ENCODE measurements at places on chromosomes 7 and 10.

DNA sequence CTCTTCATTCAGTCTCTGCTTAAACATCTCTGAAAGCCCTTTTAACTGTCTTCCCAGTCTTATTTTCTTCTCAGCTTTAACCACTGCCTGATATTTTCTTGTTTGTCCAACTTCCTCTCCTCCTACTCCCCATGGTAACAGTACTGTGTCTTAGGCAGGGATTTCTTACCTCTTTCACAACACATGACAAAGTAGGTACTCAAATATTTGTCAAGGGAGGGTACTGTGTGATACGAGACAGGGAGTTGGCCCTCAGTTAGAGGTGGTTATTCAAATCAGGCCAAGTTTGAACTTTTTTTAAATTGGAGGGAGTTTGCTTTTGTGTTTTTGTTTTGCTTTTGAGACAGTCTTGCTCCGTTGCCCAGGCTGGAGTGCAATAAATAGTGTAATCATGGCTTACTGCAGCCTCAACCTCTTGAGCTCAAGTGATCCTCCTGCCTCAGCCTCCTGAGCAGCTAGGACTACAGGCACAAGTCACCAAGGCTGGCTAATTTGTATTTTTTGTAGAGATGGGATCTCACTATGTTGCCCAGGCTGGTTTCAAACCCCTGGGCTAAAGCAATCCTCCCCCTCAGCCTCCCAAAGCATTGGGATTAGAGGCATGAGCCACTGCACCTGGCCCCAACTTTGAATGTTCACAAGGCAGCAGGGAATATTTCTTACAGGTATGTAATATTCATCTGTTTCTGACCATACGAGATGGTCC, 2.5 kb upstream of the KPNA7 start:
- DNase-seq, result no peak

GRCh38 chr10:45372251-45372951, 1.6 kb upstream of the ALOX5 start:
- no peak for DNase-seq

DNA sequence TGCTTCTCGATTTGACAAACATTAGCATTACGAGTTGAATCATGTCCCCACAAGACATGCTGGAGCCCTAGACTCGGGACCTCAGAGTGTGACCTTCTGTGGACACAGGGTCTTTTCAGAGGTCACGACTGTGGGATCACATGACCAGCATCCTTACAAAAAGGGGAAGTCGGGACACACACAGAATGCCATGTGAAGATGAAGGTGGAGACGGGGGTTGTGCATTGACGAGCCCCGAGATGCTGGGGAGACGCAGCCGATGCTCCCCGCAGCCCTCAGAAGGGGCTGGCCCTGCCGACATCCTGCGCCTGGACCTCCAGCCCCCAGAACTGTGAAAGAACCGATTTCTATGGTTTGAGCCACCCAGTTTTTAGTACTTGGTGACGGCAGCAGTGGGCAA, 7.5 kb downstream of the ZFAND2A start:
- no peak for DNase-seq

GRCh38 chr7:21580073-21580521, 37.3 kb downstream of the DNAH11 start:
- no peak for DNase-seq

DNA sequence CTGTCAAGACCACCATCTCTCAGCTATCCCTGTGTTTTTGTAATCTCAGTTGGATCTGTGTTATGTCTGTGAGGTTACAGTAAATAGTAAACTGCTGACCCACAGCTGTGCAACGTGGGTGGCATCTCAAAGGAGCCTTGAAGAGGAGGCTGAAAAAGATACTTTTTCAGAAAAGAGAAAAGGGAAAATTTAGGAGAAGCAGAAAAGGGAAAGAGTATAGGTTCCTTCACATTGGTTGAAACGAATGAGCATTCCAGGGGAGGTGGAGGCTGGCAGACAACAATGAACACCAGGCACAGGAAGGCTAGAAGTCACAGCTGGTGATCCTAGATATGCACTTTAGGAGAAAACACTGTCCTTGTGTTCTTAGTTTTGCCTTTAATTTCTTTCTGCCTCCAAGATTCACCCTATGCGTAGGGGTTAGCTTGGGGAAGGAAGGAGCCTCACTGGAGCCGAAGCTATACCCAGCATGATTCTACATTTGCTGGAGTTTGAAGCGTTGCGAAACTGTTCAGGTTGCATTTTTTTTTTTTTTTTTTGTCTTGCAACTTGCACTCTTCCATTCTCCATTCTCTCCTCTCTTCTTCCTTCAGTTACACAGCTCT, 18.3 kb downstream of the CPED1 start:
- no peak for DNase-seq

- no peak for DNase-seq
Observed at GRCh38 chr10:75859141-75859540, 427.7 kb downstream of the LRMDA start.

- no peak for DNase-seq
Observed at GRCh38 chr7:16260236-16260728, 161.1 kb downstream of the CRPPA start.

GRCh38 chr10:45386657-45387056, 12.6 kb downstream of the ALOX5 start:
- DNase-seq, result no peak

GRCh38 chr7:22422831-22423615, 66.1 kb upstream of the RAPGEF5 start:
- DNase-seq, result no peak

DNA sequence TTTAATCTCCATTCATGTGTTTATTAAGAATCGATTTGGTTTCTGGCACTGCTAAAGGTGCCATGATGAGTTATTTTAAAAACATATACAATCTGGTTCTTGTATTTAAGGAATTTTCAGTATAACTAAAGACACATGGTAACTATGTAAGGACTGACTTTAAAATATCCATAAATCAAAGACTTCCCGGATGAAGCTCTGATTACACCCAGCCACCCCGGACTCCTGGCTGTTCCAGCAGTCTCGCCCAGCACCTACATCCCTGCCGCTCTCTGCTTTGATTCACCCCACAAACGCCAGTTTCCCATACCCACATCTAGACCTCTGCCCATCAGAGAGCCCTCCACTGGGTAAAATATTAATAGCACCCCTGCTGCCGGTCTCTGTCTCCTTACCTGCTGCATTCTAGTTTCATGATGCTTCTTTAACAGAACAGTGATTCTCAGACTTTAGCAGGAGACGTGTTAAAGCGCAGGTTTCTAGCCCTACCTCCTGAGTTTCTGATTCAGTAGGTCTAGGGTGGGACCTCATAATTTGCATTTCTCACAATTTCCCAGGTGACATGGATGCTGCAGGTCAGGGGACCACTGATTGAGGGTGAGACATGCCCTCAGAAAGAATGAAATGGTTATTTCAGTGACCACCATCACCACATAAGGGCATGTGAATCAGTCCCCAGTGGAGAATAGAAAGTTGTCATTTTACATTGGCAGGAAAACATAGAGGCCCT, 185.7 kb downstream of the KIAA1217 start:
- DNase-seq, result no peak

- DNase-seq, result no peak
Observed at GRCh38 chr10:103921248-103921647, 3.3 kb upstream of the STN1 start.

DNA sequence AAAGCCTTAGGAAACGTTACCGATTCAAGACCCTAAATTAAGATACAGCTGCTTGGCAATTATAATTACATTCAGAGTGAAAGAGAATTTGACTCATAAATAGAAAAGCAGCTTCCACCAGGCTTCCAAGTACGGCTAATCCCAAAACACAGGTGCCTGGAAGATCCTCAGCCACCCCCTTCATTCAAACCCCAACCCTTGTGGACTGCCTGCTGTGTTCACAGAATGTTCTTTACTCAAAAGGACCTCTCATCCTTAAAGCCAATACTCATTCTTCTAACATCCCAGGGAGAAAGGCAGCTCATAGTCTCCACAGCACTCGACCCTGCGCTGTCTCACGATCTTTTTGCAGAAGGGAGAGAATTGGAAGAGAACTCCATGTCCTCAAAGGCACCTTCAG, 32.9 kb downstream of the RNF32 start:
- no peak for DNase-seq

DNA sequence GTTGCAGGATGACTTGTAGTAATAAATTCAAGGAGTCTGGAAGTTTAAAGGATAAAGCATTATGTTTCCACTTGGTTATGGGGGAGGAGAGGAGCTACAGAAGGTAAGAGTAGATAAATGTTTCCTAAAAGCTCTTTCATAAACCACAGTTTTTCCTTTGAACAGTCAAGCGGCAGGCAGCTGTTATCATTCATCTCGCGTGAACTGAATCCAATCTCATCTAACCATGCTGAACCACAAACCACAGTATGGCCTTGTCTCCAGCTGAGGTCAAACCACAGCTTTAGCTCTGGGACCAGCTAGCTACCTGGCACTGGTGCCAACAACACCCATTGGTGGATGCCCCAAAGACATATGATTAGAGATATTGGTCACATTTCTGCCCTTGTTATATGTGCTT, 63.3 kb downstream of the NOC3L start:
- no peak for DNase-seq

GRCh38 chr10:117370205-117370604, 5.0 kb downstream of the PDZD8 start:
- DNase-seq, result no peak

DNA sequence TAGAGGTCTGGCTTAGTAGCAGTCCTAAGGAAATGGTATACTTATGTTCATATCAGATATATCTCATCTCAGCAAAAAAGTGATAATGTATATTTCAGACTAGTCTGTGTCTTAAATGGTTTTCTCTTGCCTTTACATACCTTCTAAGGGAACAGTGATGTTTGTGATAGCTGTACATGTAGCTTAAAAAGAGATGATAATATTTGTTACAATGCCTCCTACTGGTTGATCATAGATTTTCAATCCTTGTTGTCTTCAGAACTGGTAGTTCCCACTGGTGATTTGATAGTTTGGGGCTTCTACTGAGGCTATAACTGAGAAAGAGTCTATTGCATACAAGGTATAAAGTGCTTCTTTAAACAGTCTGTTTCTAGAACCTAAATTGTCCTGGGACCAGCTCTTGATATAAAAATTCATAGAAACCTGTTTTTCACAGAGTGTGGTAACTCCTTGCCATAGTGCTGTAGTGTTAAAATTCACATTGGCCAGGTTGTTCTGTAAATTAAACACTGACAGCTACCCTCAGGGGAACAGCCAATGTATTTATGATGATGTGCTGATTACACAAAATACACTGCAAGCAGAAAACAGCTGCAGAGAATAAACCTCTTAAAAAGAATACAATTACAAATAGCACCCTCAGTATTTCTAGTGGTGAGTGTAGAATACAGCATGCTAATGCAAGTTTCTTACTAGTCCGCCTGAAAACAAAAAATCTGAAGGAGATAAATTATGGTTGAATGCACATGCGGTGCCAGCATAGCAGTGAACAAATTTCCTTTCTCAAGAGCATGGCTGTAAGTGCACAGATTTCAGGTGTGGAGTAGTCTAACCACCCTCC, 90.3 kb downstream of the BTRC start:
- DNase-seq, result no peak
